ENCODE measurements at places on chromosomes 16 and 17.

GRCh38 chr16:48180868-48181480 is 25.2 kb upstream of the ABCC12 start:
- no peak for DNase-seq

GRCh38 chr16:82016263-82016662 is 5.0 kb upstream of the SDR42E1 start:
- DNase-seq = peak; percentile 34

GRCh38 chr17:60110586-60110985 is 31.9 kb upstream of the HEATR6 start:
- DNase-seq = no peak

DNA sequence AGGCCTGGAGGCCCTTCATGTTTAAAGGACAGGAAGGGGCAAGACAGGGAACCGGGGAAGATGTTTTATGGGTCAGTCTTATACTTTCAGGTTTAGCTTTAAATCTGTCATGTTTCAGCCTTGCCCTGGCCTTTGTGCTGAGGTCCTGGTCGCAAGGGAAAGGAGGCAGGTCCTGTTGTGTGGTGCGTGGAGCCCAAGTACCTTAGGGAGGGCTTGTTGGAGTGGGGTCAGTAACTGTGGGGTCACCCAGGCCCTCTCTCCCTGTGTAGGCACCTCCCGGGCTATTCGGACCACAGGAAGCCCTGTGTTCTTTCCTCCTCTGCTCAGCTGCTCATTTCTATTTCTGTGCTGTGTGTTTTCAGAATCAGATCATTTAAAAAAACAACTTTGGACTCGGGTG is 42.7 kb downstream of the MPRIP start:
- DNase-seq = no peak

GRCh38 chr16:73306901-73307413 is 259.0 kb upstream of the ZFHX3 start:
- no peak for DNase-seq

DNA sequence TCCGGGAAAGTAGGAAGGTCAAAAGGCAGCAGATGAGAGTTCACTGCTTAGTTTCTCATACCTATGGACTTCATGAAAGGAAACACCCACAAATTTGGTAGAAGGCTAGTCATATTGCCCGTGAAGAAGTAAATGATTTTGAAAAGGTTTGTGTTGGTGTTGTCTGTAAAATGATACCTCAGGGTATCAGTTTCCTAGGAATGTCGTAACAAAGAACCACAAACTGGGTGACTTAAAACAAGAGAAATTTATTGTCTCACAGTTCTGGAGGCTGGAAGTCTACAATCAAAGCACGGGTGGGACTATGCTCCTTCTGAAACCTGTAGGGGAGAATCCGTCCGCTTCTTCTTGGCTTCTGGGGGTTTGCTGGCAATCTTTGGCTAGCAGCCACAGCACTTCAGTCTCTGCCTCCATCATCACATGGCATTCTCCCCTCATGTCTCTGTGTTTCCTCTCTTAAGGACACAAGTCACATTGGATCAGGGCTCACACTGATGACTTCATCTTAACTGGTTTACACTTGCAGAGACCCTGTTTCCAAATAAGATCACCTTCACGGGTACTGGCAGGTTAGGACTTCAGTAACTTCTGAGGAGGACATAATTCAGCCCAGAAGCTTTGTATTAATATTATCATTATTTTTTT is 2.0 kb upstream of the NAE1 start:
- DNase-seq = peak; percentile 49

DNA sequence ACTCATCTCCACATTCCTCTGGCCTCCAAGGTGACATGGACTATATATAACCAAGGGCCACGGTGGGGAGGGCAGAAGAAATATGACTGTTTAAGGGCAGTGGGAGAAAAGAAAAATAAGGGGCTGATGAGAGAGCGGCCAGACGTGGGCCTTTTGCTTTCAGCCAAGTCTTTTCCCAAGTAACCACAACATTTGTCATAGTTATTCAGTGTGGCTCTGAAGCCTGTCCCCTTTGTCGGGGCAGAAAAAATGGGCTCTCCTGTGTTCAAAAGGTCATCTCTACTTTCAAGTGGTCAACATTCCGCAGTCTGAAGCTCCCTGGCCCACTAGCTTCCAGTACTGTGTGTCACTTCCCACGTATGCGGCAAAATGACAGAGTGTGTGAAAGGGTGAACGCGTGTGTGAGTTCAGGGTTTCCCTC is 245.4 kb downstream of the NTN1 start:
- DNase-seq = no peak

DNA sequence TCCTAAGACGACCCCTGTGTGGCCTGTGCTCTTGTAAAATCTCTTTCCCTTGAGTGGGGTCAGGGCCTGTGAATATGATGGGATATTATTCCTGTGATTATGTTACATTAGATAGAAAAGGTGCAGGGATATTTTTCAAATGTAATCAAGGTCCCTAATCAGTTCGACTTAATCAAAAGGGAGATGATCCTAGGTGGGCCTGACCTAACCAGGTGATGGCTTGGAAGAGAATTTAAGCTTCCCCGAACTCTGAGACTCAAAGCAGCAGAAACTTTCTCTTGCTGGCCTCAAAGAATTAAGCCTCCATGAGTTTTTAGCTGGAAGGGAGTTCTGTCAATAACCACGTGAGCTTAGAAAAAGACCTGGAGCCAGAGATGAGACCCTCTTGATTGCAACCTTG is 124.7 kb downstream of the MAF start:
- DNase-seq = no peak

DNA sequence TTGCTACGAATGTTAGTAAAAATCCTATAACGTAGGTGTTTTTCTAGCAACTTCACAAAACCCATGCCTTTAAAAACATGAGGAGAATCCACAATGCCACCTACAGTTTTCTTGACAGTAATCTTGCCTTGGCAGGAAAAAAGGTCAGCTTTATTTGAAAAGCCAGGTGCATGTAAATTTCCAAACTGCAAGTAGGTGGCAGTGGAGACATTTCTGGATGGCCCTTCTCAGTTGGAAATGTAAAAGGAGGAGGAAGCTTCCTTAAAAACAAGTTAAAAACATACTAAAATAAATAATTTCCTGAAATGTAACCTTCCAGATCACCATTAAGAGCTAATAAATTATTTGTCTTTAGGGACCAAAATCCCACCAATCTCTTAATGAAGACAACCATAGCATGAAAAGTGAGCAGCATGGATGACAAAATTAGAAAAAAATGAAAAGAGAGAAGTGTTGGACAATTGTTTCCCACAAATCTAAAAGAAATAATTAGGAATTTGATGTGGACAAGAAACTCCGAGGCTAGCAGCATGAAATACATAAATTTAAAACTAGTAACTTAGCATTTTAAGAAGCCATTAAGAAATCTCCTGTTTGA is 152.2 kb downstream of the SNX11 start:
- peak; percentile 43 for DNase-seq

GRCh38 chr16:56199164-56199563 is 7.9 kb downstream of the GNAO1 start:
- no peak for DNase-seq

GRCh38 chr17:59786213-59786535 is 78.7 kb downstream of the VMP1 start:
- no peak for DNase-seq

DNA sequence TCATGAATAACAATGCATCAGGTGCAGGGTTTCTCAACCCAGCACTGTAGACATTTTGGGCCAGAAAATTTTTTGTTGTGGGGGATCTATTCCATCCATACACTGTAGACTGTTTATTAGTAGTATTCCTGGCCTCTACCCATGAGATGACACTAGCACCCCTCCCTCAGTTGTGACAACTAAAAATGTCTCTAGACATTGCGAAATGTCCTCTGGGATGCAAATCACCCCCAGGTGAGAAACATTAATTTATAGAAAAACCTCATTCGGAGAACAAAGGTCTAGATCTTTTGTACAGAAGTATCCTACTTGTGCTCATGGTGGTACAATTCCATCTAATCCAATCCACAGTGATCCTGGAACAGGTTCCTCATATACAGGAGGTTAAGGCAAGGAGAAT is 4.3 kb downstream of the ADAT1 start:
- no peak for DNase-seq

DNA sequence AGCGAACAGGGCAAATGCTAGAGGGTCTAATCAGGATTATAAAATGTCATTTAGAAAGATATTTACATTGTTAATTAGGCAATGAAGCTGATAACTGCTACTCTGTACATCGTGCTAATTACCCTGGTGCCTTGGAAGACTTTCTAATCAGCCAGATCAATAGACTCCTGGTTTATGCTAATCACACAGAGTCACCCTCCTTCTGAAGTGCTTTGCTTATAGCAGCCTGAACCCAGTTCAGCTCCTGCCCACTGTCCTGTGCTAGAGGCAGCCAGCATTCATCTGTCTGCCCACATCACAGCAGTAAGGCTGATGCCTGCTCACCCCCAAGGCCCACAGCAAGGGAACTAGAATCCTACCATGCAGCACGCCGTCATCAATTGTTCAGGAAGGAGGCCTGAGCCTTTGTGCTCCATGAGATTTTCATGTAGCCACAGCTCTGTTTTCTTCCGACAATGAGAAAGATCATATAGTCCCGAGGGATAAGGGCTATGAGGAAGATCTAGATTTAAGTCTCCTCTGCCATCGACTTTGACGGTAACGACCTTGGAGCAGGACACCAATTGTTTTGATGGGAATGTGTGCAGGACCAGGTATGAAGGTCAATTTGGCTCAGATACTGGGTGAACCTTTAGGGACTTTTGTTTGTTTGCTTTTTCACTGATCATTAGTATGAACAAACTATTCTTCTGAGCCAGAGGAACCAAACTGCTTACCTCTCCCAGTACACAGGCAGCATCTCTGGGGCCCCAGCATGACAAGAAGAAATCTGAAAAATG is 12.5 kb upstream of the LYRM9 start:
- DNase-seq = no peak

GRCh38 chr17:80474961-80475909 is 1.2 kb downstream of the NPTX1 start:
- DNase-seq = no peak

GRCh38 chr17:29590411-29591145 is 1.1 kb upstream of the GIT1 start:
- peak; percentile 78 for DNase-seq

GRCh38 chr17:8941520-8941919 is 24.0 kb downstream of the PIK3R5 start:
- no peak for DNase-seq

GRCh38 chr17:40554646-40555295 is 10.5 kb downstream of the CCR7 start:
- DNase-seq = no peak

- peak; percentile 88 for DNase-seq
Observed at GRCh38 chr16:10862438-10862837, 14.6 kb upstream of the CIITA start.

DNA sequence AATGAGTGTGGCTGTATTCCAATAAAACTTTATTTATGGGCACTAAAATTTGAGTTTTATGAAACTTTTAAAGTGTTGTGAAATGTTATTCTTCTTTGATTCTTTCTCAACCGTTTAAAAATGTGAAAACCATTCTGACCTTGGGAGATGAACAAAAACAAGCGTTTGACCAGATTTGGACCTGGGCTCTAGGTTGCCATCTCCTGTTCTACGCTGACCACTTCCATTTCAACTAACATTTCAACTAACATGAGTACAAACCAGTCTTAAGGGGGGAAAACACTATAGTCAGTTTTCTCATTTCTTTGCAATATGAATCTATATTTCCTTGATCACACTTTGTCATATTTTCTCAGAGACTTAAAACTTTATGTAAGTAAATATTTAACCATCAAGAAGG is 118.4 kb upstream of the IRX5 start:
- DNase-seq = peak; percentile 21

DNA sequence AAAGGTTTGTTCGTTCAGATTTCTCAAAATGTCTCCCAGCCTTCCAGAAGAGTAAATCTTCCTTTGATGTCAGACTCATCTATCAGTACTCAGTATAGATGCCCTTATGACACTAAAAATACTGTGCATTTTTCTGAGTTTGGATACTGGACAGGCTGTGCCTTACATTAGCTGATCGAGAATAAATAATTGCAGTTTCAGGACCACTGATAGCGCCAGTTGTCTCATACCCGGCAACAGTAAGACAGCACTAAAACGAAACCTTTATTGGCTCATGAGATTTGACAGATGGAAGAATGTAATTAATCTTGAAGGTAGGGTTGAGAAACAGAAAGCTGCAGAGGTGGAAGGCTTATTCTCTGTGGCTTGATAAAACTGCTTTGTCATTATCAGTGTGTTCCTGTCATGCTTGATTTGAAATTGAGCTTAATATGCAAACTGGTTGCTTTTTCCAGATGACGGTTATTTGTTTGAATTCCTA is 1.2 kb downstream of the ATP6V0A1 start:
- DNase-seq = peak; percentile 62

- DNase-seq = peak; percentile 35
Observed at GRCh38 chr17:59406808-59407381, 75.4 kb downstream of the YPEL2 start.

- peak; percentile 56 for DNase-seq
Observed at GRCh38 chr17:45852535-45853297, 8.0 kb downstream of the SPPL2C start.

DNA sequence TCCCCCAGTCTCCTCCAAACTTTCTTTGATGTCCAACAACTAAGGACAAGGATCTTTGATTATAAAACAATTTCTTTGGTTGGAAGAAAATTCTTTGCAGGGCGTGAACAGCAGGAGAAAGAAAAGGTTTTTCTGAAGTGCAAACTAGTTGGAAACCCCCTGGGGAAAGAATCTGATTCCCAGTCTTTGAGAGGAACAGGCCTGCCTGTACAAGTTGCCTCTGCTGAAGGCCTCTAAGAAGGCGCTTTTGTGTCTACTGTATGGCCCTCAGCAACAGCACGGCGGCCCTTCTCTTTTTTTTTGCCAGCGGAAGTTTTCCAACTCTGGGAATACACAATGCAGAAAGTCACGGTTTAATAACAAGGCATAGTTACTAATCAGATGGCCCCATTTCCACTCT is 14.0 kb downstream of the RNF43 start:
- no peak for DNase-seq

- DNase-seq = peak; percentile 38
Observed at GRCh38 chr17:63382136-63382535, 64.0 kb downstream of the CYB561 start.

DNA sequence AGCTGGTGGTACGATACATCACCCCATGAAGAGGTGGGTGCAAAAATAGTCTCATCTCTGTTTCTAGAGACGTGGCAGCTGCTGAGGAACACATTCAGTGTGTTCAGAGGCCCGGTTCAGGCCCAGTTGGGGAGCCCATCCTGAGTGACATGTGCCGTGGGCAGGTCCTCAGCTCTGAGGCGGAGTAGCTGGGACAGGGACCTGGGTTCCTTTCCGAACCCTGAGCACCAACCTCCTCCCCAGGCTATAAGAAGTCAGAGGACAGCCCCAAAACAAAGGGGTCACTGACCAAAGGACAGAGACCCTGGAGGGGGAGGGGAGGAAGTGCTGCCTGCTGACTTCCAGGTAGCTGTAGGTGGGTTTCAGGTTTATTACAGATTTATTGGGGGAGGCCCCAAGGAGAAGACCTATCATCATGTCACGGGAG is 5.1 kb downstream of the LDHD start:
- DNase-seq = no peak

All from fibroblast of mammary gland (primary cell).